ENCODE measurements at places on chromosomes 16 and 17.

GRCh38 chr16:60717808-60718207, 1318.4 kb downstream of the CDH8 start:
- no peak for DNase-seq

DNA sequence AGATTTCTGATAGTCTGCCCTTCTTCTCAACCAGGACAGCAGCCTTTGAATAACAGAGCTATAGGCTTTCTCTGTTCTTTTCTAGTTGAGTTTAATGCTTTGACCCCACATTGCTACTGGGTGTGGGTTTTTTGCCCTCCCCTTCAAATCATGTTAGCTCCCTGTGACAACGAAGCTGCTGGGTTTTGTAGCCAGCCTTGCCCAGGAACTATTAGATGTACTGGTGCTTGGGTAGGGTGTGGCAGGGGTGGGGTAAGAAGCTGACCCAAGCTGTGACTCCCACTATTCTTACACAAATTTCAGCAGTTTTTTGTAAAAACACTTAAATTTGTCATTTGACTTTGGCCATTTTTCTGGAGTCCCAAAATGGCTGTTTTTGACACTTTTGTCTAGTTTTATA, 69.7 kb downstream of the NLK start:
- no peak for DNase-seq

DNA sequence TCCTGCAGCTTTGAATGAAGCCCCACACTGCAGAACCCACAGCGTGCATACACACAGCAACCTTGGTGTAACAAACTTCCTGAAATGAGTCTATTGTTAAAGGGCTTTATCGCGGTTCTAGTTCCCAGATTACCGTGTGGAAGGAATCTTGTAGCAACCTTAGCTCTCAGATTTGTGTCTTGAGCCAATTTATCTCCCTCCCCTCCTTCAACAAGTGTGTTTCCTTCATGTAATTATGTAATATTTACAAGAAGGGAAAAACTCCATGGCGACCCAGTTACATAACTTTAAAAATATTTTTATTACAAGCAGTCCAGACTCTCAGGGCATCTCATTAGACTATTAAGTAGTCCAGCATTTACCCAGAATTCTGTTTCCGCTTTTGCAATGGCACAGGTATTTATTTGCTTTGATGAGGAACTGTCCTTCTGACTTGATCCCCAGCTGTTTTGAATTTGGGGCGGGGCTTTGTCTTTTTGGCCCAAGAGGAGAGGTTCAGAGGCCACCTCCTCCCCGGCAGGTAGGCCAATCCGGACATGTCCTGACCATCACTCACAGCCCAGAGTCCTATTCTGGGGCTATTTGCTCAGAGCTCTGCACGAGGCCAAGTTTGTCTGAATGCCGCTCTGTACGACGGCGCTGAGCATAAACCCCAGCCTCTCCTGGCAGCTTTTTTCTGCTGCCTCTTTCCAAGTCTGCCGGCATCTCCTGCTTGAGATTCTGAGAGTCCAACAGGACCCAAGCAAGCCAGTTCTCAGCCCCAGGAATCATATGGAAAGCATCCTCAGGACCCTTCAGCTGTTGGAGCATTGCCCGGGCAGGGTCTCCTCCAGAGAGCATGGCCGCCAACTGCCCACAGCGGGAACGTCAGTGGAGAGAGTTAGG, 35.6 kb downstream of the CLEC16A start:
- no peak for DNase-seq

DNA sequence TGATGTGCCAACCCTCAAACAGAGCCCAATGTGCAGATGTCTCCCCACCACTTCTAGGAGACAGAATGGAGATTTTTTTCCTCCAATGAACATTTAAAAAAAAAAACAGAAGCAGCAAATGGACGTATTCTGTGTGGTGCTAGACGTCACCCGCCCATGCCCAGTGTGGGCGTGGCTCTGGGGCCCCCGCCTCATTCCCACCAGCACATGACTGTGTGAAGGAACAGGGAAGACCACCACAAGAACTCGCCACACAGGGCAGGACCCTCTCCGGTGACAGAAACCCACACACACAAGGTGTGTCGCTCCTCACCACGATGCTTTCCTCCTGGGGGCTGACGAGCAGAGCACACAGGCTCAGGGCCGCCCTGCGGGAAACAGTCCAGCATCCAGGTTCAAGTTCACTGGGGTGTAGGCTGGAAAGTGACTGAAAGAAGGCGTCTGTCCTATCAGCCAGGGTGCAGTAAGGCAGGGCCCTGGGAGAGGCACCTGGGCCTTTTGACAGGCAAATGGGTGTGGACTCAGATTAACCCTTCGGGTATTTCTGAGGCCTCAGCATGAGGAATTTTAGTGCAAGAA, 53.5 kb downstream of the KLHDC4 start:
- DNase-seq = no peak

GRCh38 chr17:47700471-47701449, 6.8 kb downstream of the TBKBP1 start:
- no peak for DNase-seq

DNA sequence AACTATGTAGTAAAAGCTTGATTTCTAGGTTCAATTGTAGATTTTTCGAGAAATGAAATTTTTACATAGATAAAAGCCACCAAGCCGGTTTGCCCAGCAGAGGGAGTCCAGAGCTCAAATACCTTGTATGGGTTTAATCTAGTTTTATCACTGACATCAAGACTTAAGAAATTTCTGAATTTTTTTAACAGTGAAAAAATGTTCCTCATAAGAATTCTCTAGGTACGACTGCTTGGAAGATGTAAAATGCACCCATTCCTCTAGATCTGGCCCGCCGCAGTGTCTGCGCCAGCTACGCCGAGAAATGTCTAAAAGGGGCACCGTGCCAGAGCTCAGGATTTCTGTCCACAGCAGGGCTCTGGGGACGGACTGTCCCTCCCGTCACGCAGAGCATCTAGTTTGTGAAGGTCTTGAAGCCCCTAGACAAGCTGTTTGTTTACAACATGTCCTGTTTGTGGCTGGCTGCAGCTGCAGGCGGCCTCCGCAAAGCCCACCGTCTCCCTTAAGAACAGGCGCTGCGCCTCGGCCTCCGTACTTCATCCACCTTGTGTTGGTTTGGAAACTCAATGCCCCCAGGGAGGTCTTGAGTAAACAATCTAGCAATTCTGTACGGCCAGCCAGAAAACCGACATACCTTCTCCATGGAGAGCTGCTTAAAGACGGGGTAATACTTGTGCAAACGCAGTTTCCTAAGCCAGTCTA, 24.8 kb downstream of the MAP1LC3B start:
- peak; percentile 59 for DNase-seq

GRCh38 chr17:43015579-43015978, 6.6 kb downstream of the VAT1 start:
- DNase-seq = no peak

Data from hepatic stellate cell (primary cell).